ENCODE measurements at places on chromosomes 16 and 17.

DNA sequence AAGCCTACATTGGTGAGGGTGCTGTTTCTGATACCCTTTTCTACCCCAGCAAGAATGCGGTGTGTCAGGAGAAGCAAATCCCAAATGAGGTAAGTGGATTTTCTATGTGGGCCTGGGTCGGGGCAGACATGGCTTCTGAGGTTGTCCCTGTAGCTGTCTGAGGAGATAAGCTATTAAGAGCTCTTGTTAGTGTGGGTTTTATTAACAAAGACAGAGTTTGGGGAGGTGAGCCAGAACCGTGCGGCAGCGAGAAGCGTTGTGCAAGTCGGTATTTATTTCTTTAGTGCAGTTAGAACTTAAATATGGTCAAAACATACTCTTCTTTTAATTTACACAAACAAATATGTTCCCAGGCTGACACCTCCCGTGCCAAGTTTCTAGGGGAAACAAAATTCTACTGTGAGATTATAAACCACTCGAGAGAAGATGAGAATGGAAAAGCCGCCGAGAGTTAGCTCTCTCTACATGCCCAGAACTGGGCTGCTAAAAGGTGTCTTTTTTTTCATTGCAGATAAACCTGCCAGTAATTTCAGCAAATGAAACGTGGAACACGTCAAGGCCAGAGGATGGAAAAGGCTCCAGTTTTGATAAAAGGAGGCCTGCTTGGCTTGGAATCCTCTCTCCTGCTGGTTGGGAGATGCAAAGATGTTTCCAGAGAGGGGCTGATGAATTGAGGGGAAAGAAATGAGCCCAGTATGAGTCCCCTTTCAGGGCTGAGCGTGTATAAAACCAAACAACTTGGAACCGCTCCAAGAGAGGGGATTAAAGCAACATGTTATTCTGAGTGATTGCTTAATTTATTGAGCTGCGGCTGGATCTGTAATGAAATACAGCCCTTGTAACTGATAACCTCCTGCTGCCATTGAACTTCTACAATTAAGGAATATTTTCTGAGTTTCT, 254.6 kb downstream of the MRTFB start:
- no peak for DNase-seq

- DNase-seq, result no peak
Observed at GRCh38 chr17:40565769-40566409, 617 bp upstream of the CCR7 start.

GRCh38 chr17:77306790-77307478, 166.2 kb downstream of the SEC14L1 start:
- DNase-seq, result no peak

DNA sequence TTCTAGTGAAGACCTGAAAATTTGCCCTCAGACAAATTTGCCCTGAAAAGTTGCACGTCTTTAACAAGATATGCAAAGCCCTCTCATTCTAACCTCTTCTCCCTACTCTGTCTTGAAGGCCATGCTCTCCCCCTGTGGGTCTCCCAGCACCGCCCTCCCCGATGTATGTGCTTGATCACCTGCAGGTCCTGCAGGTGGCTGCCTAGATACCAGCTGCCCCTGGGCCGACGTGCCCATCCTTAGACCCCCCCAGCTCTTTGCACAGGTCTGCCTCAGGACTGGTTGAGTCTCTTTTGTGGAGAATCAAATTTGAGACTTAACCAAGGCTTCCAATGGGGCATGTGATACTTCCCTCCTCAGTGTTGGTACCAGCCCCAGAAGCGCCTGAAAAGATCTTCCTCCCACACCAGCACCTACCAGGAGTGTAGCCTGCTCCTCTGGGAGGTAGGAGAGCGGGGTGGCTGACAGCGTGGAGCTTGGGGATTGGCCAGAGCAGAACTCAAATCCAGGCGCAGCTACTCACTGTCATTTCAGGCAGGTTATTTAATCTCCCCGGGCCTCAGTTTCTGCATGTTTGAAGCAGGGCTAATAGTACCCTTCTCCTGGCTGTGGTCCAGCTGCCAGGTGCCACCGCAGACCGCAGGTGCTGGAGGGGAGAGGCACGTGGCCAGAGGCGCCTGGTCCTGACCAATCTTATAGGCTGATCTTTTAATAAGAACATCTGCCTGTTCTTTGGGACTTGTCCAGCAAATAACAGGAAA, 4.5 kb upstream of the MRPL38 start:
- DNase-seq, result no peak

DNA sequence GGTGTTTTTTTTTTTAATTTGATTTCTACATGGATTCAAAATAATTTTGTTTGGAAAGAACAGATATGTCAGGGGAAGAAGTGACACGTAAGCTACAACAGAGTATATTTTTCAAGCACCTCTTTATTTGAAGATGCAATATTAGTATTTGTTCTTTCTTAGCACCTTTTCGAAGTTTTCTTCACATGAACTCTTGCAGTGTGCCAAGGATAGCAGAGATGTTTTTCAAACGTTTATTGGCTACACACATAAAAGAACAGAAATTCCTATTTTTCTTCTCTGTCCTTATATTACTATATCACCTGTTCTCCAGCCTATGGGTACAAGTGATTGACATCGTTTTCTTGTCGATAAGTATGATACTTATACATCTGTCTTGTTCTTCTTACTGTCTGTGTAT, 192.7 kb upstream of the TBX2 start:
- no peak for DNase-seq

GRCh38 chr17:64534187-64534586, 27.4 kb downstream of the CEP95 start:
- DNase-seq, result no peak

DNA sequence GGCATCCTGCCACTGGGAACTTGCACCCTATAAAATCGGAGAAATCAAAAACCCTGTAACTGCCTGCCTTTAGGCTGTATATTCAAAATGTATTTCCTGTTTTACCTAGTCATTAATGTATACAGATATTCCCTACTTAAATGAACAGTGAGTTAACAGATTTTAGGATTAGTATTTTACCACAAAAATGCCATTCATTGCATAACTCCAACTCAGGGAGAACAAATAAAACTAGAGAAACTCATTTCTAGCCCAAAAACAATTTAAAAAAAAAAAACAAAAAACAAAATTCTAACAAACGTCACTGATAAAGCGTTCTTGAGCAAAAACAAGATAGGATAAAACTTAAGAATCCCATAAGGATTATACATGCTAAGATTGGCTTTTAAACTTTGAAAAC, 3.7 kb upstream of the DHX33 start:
- no peak for DNase-seq

GRCh38 chr16:86080131-86080875, 181.3 kb downstream of the IRF8 start:
- DNase-seq, result no peak

DNA sequence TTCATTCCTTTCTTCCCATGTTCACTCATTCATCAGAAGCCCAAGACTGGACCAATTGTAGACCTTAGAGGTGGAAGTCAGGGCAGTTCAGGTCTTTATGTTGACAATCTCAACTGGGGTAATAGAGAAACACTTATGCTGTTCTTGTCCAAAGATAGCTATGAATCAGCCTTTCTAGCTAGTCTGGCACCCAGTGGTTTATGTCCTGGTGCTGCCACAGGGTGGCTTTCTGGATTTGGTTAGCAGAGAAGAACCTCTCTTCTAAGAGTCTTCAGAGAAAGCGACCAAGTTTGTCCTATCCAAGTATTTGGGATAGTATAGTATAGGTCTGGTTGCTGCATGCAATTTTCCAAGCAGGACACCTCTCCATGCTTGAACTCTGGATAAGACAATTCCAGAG, 83.3 kb downstream of the NOG start:
- no peak for DNase-seq

DNA sequence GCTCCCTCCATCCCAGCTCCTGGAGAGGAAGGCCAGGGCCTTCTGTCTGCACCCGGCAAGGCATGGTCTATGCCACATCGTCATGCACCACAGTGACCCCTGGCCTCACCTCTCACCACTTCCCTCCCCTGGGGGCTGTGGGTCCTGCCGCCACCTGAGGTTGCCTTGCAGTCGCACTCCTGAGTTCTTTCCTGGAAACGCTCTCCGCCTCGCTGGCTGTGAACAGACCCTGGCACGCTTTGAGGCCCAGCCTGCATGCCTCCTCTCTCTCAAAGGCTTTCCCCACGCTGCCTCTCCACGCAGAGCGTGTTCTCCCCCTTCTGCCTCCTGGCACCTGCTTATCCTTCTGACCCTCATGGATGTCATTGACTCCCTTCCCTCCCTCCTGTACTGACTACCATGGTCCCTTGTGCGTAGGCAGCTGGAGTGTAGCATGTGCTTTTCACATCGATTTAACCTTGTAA, 45.4 kb downstream of the SEC14L1 start:
- DNase-seq, result no peak

- DNase-seq, result no peak
Observed at GRCh38 chr17:12388226-12388625, 277.5 kb upstream of the MYOCD start.

GRCh38 chr17:59074494-59074893, 32.2 kb downstream of the TRIM37 start:
- no peak for DNase-seq

DNA sequence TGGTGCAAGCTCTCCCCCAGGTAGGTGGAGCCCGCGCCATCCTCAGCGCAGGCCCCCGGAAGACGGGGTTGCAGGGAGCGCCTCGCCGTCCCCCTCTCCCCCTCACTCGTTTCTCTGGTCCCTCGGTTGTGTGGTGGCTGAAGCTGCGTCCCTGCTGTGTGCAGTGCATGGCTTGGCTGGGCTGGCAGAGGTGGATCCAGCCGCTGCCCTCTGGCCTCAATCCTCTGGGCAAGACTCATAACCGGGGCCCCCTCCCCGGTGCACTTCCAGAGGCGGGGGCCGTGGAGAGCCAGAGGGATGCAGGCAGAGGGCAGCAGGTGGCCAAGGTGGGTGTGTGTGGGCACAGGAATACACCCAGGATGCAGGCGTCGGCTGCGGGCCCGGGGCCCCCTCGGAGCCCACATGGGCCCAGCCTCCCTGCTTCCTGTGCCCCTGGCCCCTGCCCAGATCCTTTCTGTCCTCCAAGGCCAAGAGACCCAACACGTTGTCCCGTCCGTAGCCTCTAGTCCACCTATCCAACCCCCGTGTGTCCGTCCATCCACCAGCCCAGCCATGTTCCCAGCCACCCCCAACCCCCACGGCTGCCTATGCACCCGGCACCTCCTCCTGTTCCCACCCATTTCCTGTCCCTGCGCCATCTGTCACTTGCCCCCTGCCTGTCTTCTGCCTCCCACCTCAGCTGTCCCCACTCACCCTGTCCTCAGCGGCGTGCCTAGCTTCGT, 9.3 kb downstream of the TPSG1 start:
- DNase-seq, result no peak

DNA sequence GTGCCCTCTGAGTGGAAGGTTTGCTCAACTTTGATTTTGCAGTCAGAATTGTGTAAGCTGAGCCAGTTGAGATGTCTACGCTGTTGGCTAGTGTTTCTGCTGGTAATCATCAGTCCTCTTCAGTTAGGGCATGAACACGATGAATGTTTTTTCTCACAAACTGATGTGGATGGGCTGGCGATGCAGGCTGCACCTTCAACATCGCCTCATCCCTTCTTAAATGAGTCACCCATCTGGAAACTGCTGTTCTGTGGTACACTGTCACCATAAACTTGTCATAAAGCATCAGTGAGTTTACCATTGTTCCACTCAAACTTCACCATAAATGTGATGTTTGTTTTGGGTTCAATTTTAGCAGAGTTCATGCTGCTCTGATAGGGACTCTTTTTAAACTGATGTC, 8.4 kb downstream of the C16orf95 start:
- no peak for DNase-seq

- DNase-seq, result no peak
Observed at GRCh38 chr16:5838071-5838470, 740.5 kb upstream of the EEF2KMT start.

- peak; percentile 19 for DNase-seq
Observed at GRCh38 chr17:81285179-81285878, 9.8 kb downstream of the SLC38A10 start.

All from stimulated activated CD4-positive, alpha-beta T cell treated with anti-CD3 and anti-CD28 coated beads, TNF-alpha, amount 100 ng/mL, for 4 hours (primary cell).